ENCODE measurements at places on chromosomes 1 and 21. TPM values are rescaled to one million over a fixed set of nuclear protein-coding genes. Genes with fewer than 3 reads are reported as not detected.

Gene CD52
- total RNA-seq = 1,180 TPM

Gene APOBEC4
- not detected for total RNA-seq

Gene VCAM1
- total RNA-seq = 0.08 TPM

Gene RCC1
- 85.3 TPM for total RNA-seq

Gene CYP4Z1
- not detected for total RNA-seq

Gene EVI5
- 0.13 TPM for total RNA-seq

Gene S100A7A
- not detected for total RNA-seq

Gene LHX8
- total RNA-seq = not detected

Gene NME7
- total RNA-seq = 23.2 TPM

Gene LMX1A
- total RNA-seq = not detected

Gene OR2L8
- 0.29 TPM for total RNA-seq

Gene FBXO2
- total RNA-seq = 5.6 TPM

Gene FNDC5
- total RNA-seq = not detected

Gene SH3BGR
- not detected for total RNA-seq

Gene ARHGEF10L
- total RNA-seq = not detected

Gene HRNR
- not detected for total RNA-seq

Gene GPR37L1
- not detected for total RNA-seq

Measured in activated CD8-positive, alpha-beta T cell treated with anti-CD3 and anti-CD28 coated beads, Interleukin-2, amount 10 ng/mL, durations not matched to agents 7 days and 5 days (primary cell).